ENCODE measurements at places on chromosomes 12 and 14.

DNA sequence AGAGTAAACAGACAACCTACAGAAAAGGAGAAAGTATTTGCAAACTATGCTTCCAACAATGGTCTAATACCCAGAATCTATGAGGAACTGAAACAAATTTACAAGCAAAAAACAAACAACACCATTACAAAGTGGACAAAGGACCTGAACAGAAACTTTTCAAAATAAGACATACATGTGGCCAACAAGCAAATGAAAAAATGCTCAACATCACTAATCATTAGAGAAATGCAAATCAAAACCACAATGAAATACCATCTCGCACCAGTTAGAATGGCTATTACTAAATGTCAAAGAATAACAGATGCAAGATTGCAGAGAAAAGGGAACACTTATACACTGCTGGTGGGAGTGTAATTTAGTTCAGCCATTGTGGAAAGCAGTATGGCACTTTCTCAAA is 125.8 kb downstream of the C12orf42 start:
- DNase-seq: no peak

DNA sequence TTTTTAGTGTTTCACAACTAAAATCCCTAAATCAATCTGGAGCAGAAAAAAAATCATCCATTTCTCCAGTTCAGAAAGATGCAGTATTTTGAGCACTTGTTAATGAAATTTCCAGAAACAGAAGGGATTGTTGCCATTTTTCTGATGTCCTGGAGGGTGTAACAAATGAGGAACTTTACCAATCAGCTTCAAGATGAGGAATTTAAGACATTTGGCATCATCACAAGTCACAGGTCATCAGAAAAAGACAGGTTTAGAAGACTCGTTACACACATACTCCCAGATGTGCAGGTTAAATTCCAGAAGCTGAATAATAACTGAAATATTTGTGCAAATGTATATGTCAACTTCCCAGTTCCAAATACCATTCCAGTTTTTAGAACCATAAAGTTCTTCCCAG is 482 bp upstream of the PSMC1 start:
- no peak for DNase-seq

DNA sequence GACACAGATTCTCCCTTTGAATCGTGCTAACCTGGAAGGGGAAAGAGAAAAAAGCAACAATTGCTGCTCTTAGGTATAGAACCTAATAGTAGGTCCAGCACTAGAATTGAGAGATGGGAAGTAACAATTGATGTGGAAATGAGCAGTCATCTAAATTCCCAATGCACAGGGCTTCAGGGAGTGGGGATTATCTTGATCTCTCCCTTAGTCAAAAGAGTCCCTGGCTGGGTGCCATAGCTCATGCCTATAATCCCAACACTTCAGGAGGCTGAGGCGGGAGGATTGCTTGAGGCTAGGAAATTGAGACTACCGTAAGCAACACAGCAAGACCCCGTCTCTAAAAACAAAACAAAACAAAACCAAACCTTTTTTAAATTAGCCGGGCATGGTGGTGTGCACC is 4.0 kb downstream of the APOBEC1 start:
- no peak for DNase-seq

DNA sequence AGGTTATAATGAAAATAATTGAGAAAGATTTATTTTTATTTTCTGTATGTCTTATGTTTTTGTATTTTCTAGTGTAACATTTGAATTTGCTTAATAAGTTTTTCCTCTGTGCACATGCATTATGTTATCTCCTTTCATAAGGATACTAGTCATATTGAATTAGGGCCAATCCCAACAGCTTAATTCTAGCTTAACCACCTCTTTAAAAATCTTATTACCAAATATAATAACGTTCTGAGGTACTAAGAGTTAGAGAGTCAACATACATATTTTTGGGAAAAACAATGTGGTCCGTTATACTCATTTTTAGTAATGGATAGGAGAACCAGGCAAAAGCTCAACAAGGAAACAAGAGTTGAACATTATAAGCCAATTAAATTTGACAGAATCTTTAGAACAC is 845.6 kb upstream of the SEL1L start:
- no peak for DNase-seq

DNA sequence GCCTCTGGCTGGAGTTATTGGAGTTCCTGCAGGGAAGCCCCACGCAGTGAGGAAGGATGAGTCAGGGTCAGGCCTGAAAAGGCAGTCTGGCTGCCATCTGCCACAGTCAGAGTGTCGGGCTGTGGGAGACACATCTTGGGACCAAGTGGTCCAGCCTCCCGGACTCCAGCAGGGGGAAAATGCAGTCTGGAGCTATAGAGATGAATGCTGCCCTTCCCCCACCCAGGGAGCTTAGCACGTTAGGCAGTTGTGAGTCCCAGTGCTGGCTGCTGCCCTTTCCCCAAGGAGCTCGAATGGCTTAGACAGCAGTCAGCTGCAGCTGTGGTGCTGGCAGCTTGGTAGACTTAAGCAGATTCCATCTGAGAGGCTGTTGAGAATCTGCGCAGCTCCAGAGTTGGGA is 8.2 kb upstream of the NTS start:
- no peak for DNase-seq

- no peak for DNase-seq
Observed at GRCh38 chr14:90785471-90785870, 30.8 kb downstream of the TTC7B start.

- peak; percentile 59 for DNase-seq
Observed at GRCh38 chr14:34211732-34212131, 250.3 kb downstream of the SPTSSA start.

DNA sequence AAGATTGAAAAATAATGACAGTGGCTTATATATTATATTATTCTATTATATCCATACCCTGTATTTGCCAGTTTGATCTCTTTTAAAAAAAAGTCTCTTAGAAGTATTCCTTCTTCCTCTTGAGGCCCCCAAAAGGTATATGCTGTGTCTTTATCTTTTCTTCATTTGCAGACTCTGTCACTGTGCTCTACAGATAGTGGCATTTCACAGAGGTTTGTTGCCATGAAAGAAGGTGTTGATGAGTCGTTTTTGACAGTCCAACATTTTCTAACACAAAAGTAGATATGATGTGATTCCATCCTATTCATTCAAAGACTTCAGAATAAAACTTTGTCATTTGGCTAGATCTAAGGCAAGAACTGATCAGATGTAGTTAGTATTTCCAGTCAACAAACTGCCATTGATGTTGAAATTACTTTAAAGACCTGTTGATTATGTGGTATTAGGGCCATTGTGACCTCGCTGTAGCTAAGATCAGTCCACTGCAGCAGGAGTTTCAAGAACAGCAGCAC is at the start of gene CCDC196:
Gene CCDC196, plus strand, starts transcription at position 462 of the 512 bp plus-strand sequence. CDS start 132 bp downstream, outside the sequence.
- DNase-seq: no peak

- no peak for DNase-seq
Observed at GRCh38 chr14:81147140-81147897, 73.4 kb downstream of the GTF2A1 start.

DNA sequence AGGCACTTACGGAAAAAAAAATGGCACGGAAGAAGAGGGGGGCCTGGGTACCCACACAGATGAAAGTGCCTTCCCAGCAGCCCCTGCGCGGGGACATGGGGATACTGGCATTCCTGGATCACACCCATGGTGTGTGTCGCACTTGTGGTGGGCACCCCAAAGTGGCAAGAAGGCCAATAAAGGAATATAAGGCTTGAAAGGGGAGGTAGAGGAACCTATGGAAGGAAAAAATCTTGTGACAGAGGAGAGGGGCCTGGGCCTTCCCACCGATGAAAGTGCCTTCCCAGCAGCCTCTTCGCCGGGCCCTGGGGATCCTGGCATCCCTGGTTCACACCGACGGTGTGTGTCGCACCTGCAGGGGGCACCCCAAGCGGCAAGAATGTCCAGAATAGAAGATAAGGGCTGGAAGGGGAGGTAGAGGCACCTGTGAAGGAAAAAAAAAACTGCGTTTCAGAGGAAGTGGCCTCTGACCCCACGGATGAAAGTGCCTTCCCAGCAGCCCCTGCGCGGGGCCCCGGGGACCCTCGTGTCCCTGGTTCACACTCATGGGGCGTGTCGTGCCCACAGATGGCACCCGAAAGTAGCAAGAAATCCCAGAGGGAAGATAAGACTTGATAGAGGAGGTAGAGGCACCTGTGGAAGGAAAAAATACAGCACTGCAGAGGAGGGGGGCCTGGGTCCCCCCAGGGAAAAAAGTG is 284.0 kb downstream of the ALG10 start:
- DNase-seq: no peak

DNA sequence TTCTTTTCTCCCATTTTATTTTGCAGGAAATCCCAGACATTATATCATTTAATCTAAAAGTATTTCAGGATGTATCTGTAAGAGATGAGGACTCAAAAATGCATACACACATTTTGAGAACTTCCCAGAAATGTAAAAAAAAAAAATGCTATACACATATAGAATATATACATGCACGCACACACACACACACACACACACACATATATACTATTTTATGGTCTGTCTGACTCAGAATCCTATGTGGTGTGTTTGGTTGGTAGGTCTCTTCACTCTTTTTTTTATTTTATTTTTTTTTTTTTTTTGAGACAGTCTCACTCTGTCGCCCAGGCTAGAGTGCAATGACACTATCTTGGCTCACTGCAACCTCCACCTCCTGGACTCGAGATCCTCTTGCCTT is 65.5 kb downstream of the FBXO34 start:
- DNase-seq: no peak

Data from activated CD4-positive, alpha-beta T cell treated with anti-CD3 and anti-CD28 coated beads, Interleukin-2, amount 50 U/mL, for 16 hours (primary cell).